ENCODE measurements at places on chromosomes 2 and 18.

- H3K27ac ChIP-seq = no peak overlapping the region
- DNase-seq = no peak
- H3K4me3 ChIP-seq = no peak overlapping the region
- H3K27me3 ChIP-seq = no peaks in the 10 kb centered on the region
- no peaks in the 10 kb centered on the region for H3K36me3 ChIP-seq
Observed at GRCh38 chr2:170157025-170157684, 20.8 kb upstream of the MYO3B start.

DNA sequence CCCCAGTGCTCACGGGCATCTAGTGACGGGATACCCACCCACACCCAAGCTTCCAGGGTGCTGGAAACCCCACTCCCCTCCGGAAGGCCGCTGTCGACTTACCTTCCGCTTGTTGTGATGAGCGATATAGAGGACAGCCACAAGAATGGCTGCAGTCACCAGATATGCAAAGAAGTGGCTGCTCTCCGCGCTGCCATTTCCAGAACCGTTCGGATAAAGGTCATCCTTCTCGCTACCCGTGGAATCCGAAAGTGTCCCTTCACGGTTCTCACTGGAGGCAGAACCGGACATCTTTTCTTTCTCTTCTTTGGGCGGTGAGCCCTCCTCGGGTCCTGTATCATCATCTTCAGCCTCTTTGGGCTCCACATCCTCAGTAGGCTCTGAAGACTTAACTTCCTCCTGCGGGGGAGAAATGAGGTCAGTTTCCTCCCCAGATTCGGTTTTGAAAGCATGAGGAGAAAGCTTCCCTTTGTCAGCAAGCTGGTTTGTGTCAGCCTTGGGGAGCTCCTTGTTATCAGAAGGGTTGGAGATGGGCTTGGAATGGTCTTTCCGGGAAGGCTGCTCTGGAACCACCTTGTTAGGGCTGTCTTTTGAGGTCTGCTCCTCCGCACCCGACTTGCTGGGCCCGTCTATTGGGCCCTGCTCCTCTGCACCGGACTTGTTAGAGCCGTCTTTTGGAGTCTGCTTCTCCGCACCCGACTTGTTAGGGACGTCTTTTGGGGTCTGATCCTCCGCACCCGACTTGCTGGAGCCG, 1.2 kb downstream of the TGOLN2 start:
- peak overlapping the region; percentile 99 for H3K27ac ChIP-seq
- no peak for DNase-seq
- peaks cover 67% of the 10 kb centered on the region for H3K4me1 ChIP-seq
- H3K36me3 ChIP-seq = peaks cover 16% of the 10 kb centered on the region

- peak overlapping the region; percentile 98 for H3K27ac ChIP-seq
- peaks cover 35% of the 10 kb centered on the region for H3K36me3 ChIP-seq
- no peak for DNase-seq
- peak overlapping the region; percentile 99 for H3K4me3 ChIP-seq
- no peaks in the 10 kb centered on the region for H3K27me3 ChIP-seq
- H3K4me1 ChIP-seq = peaks cover 70% of the 10 kb centered on the region
Observed at GRCh38 chr2:219175928-219176817, 552 bp downstream of the CNPPD1 start.

- DNase-seq = no peak
Observed at GRCh38 chr2:97994476-97994875, 1.3 kb downstream of the TMEM131 start.

DNA sequence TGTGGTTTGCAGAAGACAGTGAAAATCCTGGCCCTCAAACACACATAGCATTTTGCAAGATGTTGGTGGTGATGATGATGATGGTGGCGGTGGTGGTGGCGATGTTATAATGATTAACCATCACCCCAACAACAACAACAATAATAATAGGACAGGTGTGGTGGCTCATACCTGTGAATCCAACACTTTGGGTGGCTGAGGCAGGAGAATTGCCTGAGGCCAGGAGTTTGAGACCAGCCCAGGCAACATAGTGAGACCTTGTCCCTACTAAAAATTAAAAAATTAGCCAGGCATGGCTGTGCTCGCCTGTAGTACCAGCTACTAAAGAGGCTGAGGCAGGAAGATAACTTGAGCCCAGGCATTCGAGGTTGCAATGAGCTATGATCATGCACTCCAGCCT, 3.8 kb downstream of the VIT start:
- H3K36me3 ChIP-seq = no peaks in the 10 kb centered on the region
- no peak overlapping the region for H3K4me3 ChIP-seq
- DNase-seq = no peak
- H3K4me1 ChIP-seq = peaks cover 70% of the 10 kb centered on the region
- no peaks in the 10 kb centered on the region for H3K27me3 ChIP-seq

GRCh38 chr2:57523304-57523703, 523.3 kb upstream of the VRK2 start:
- H3K4me1 ChIP-seq = no peaks in the 10 kb centered on the region
- no peaks in the 10 kb centered on the region for H3K36me3 ChIP-seq
- H3K27me3 ChIP-seq = no peaks in the 10 kb centered on the region
- DNase-seq = no peak
- H3K27ac ChIP-seq = no peak overlapping the region

- H3K27ac ChIP-seq = peak overlapping the region; percentile 28
- no peaks in the 10 kb centered on the region for H3K27me3 ChIP-seq
- peaks cover 9% of the 10 kb centered on the region for H3K4me1 ChIP-seq
- DNase-seq = no peak
Observed at GRCh38 chr18:9516437-9517064, 41.2 kb downstream of the RALBP1 start.

GRCh38 chr18:1914489-1914888, 656.8 kb downstream of the METTL4 start:
- no peaks in the 10 kb centered on the region for H3K27me3 ChIP-seq
- H3K4me3 ChIP-seq = no peak overlapping the region
- H3K27ac ChIP-seq = no peak overlapping the region
- H3K4me1 ChIP-seq = no peaks in the 10 kb centered on the region
- no peaks in the 10 kb centered on the region for H3K36me3 ChIP-seq
- no peak for DNase-seq

DNA sequence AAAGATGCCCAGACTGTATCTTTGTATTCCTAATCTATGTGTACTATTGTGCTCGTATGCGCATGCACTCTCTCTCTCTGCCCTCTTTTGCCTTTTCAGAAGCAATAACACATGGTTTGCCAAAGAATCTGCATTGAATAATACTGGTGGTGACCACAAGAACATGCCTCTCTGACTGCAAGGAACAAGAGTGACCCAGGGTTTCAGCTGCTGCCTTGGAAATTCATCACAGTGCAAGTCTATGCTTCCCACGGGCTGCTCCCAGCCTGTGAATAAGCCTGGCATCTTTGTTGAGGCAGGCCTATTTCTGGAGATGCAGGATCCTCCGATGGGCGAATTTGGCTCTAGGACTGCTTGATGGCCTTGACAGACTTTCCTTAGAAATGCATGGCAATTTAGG, 689.4 kb upstream of the FANCL start:
- peaks cover 4% of the 10 kb centered on the region for H3K27me3 ChIP-seq
- H3K36me3 ChIP-seq = no peaks in the 10 kb centered on the region
- no peak for DNase-seq
- H3K4me1 ChIP-seq = no peaks in the 10 kb centered on the region
- H3K27ac ChIP-seq = no peak overlapping the region

- H3K27ac ChIP-seq = no peak overlapping the region
- H3K4me1 ChIP-seq = no peaks in the 10 kb centered on the region
- no peaks in the 10 kb centered on the region for H3K36me3 ChIP-seq
- DNase-seq = no peak
- H3K4me3 ChIP-seq = no peak overlapping the region
- H3K27me3 ChIP-seq = no peaks in the 10 kb centered on the region
Observed at GRCh38 chr2:215379039-215379438, 56.8 kb downstream of the FN1 start.

DNA sequence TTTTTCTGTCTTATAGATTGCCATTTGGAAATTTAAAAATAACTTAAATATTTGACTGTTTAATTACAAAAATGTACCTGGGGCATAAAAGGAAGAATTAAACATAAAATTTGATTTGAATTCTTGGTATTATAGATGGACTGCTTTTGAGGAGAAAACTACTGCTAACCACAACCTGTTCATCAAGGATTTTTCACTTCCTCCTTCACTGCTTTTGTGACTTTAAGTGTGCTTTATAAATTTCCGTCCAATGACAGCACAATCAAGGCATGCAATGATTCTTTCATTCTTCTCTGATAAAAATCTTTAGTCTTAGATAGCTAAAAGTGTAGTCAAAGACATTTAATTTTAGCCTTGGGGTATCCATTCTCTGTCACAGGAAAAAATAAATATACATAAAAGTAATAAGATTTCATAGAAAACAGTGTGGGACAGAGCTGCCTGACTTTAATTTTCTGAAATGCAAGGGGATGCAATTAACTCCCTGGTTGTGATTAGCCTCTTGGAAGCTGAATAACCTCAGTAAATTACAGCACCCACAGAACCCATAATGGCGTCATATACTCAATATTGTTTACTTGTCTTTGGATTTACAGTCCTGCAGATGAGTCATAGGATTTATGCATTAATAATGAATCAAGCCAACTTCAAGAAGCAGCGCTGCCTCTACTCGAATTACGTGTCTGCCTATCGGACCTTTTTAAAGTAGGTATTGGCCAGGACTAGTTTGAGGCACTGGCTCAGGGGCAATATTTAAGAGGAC, 587.9 kb downstream of the NRXN1 start:
- H3K4me3 ChIP-seq = no peak overlapping the region
- no peaks in the 10 kb centered on the region for H3K27me3 ChIP-seq
- H3K27ac ChIP-seq = no peak overlapping the region
- no peak for DNase-seq

DNA sequence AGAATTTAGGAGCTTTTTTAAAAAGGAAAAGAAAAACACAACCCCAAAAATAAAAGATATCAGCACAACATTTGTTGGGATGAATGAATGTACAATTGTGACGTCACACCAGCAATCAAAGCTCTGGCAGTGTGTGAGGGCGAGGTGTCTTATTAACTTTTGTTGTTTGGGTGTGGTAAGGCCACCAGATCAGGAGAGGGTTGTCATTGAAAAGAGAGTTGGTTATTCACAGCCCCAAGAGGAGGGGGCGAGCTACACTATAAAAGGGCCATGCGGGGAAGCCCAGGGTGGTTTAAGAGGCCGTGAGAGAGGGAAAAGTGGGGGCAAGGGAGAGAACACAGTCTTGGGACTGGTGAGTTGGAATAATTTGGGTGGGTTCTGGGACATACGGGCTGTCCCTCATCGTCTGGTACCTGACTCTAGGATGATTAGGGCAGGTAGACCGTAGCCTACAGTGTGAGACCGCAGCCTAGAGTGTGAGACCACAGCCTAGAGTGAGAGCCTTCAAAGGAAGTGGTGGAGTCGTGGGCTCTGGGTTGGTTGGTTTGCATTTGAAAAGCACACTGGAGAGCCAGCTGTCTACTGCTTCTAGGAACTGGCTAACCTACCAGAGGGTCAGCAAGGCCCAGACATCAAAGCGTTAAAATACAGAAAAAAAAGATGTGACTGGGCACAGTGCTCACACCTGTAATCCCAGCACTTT, 128.4 kb downstream of the INO80D start:
- no peaks in the 10 kb centered on the region for H3K27me3 ChIP-seq
- no peak overlapping the region for H3K4me3 ChIP-seq
- no peaks in the 10 kb centered on the region for H3K4me1 ChIP-seq
- no peak overlapping the region for H3K27ac ChIP-seq
- no peaks in the 10 kb centered on the region for H3K36me3 ChIP-seq

DNA sequence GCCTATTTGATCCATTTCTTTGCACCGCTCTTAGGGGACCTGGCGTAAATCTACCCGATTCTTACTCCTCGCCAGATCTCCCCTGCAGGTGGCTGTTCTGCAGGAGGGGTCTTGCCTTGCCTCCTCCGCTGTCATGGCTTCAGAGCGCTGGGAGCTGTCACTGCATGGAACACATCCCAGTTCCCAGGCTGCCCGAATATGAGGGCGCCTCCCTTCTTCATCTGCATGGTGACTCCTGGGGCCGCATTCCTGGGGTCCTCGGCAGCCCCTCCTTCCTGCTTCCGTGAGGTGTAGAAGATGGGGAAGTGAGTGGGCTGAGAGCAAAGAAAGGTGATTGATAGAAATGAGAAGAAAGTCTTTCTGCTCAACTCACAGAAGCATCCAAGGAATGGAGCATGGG, 27.3 kb upstream of the COPS8 start:
- H3K27ac ChIP-seq = no peak overlapping the region
- no peaks in the 10 kb centered on the region for H3K36me3 ChIP-seq
- no peaks in the 10 kb centered on the region for H3K4me1 ChIP-seq
- no peak for DNase-seq
- H3K4me3 ChIP-seq = no peak overlapping the region

DNA sequence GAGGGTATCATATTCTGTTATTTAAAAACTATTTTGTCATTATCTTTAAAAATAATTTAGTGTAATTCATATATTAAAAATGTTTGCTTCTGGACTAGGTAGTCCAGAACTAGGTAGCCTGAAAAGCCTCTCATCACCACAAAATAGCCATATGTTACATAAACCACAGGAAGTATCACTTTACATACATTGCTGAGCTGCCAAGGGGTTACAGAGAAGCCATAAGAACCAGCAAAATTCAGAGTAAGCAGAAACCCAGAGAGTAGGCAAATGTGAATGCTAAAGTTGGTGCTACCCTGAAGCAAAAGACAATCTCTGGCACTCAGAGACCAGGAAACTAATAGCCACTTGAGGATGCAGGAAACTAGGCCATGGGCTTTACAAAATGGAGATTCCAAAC, 60.9 kb downstream of the LOXHD1 start:
- no peak overlapping the region for H3K27ac ChIP-seq
- H3K4me1 ChIP-seq = no peaks in the 10 kb centered on the region
- H3K27me3 ChIP-seq = no peaks in the 10 kb centered on the region
- DNase-seq = no peak
- no peak overlapping the region for H3K4me3 ChIP-seq

DNA sequence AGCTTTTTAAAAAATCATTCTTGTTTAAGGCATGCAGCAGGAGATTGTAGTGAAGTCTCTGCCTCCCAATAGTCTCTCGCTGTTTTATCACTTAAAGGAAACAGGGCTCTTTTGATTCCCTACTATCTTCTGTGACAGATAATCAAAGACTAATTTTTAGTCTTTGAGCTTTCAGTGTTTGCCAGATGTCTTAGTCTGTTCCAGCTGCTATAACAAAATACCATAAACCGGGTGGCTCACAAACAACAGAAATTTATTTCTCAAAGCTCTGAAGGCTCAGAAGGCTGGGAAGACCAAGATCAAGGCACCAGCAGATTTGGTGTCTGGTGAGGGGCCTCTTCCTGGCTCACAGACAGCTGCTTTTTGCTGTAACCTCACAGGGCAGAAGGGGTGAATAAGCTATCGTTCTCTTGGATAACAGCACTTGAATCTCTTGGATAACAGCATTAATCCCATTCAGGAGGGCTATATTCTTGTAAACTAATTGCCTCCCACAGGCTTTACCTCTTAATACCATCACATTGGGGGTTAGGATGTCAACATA, 37.8 kb upstream of the STAT4 start:
- no peaks in the 10 kb centered on the region for H3K27me3 ChIP-seq
- no peaks in the 10 kb centered on the region for H3K4me1 ChIP-seq
- DNase-seq = no peak
- no peaks in the 10 kb centered on the region for H3K36me3 ChIP-seq

GRCh38 chr2:177270531-177270930, 6.0 kb upstream of the NFE2L2 start:
- H3K36me3 ChIP-seq = no peaks in the 10 kb centered on the region
- DNase-seq = no peak
- H3K27ac ChIP-seq = peak overlapping the region; percentile 73

GRCh38 chr2:158505448-158505934, 48.7 kb downstream of the PKP4 start:
- peak overlapping the region; percentile 29 for H3K27ac ChIP-seq
- H3K36me3 ChIP-seq = no peaks in the 10 kb centered on the region

- H3K27ac ChIP-seq = peak overlapping the region; percentile 49
- peaks cover 19% of the 10 kb centered on the region for H3K4me1 ChIP-seq
- H3K4me3 ChIP-seq = no peak overlapping the region
Observed at GRCh38 chr2:54524226-54524991, 68.3 kb downstream of the SPTBN1 start.

Data from esophagus squamous epithelium (tissue), 5 donors.